CD4-positive, alpha-beta T cell treated with Interleukin-4 for 1 hour (primary cell): ENCODE measurements at places on chromosomes 3 and 15.

DNA sequence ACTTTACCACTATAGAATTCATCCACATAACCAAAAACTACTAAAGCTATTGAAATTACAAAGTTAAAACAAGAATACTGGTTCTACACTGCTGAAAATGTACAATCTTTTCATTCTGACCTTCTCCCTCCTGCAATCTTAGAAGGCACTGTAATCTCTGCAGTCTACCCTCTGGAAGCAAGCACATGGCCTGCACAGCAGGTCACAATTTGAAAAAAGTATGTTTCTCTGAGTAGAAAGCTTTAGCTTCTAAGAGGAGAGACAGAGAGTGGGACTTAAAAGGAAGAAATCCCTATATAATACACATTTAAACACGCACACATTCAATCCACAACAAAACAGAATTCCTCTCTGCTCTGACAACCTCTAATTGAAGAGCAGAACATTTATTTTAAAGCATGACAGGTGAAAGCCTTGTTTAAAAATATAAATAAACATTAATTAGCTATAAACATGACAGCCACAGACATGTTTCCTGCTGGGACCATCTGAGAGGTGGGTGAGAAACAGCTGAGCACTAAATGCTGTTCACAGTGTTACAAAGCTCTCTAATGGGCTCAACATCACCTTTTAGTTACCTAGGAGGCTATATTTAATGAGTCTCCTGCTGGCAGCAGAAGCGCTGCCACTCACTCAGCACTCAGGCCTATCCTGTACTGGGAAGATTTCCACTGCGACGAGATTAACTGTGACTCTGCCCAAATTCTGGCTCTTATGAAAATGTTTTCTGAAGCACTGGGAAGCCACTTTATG lies 447.4 kb downstream of the AGBL1 start:
- no peak for DNase-seq

- DNase-seq: no peak
Observed at GRCh38 chr3:100605358-100605757, 4.0 kb upstream of the ADGRG7 start.

- no peak for DNase-seq
Observed at GRCh38 chr3:42655331-42655888, 1.9 kb downstream of the ZBTB47 start.

- DNase-seq: no peak
Observed at GRCh38 chr3:182948305-182948704, 32.0 kb downstream of the DCUN1D1 start.

DNA sequence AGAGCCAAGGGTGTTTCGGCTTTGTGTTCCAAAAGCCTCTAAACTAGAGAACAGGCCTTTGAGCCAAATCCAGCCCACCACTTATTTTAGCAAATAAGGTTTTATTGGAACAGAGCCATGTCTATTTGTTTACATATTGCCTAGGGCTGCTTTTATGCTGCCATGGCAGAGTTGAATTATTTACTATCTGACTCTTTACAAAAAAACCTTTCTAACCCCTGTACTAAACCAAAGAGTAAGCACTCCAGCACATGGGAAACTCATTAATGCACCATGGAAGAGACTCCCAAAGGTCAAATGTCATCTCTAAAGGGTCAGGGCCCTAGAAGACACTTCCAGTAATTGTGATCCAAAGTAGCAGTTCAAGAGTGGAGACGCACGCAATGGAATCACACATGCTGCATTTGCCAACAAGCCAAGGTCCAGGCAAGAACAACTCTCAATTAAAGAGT lies 22.3 kb downstream of the OSBPL10 start:
- DNase-seq: no peak

GRCh38 chr15:57302640-57303257 lies 73.6 kb upstream of the CGNL1 start:
- DNase-seq: no peak

GRCh38 chr15:90234096-90234988 lies at the start of gene GDPGP1:
GDPGP1 (plus strand) TSS chr15:90234209; CDS start chr15:90240909, 6,700 bp downstream.
- DNase-seq: no peak

- DNase-seq: no peak
Observed at GRCh38 chr3:105096071-105096470, 270.6 kb upstream of the ALCAM start.

- no peak for DNase-seq
Observed at GRCh38 chr3:31482493-31483200, 50.1 kb upstream of the STT3B start.
